ENCODE measurements at places on chromosomes 2 and 18.

DNA sequence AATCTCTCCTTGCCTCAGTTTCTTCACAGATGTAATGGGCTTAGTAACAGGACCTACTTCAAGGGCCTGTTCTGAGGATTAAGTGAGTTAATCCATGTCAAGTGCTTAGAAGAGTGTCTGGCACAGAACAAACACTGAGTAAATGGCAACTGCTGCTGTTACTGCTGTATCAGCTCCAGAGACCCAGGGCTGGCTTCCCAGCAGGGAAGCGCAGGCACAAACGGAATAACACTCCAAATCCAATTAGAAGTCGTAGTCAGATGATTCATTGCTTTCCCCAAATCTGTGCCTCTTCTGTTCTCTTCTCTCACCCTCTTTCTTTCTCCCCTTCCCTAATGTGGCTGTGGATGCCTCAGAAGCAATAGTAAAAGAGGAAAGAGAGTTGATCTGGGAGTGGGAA lies 101.1 kb upstream of the FZD7 start:
- DNase-seq, result no peak

DNA sequence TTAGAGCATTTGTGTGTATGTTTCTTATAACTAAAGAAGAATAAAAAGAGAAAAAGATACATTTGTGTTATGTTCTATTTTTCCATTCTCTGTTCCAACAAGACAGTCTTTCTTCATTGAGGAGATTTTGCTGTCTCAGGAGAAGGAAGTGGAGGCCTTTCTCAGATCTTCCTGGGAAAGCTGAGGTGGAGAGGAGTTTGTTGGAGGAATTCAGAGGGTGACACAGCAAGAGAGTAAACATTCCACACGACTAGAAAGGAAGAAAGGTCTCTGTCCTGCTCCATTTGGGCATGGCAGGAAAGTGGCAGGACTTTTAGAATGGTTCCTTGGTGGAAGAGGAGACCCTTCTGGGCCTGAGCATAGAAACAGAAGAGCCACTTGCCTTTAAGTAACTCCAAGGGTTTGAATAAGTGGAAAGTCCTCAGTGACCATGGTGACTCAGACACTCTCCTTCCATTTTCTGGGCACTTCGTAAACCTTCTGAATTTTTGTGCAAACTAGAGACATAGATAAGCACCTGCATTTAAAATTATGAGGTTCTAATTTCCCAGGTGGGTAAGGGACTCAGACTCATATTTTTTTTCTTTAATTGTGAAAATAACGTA lies 52.3 kb upstream of the COL5A2 start:
- DNase-seq, result no peak

- DNase-seq, result no peak
Observed at GRCh38 chr2:219440388-219441256, 6.0 kb downstream of the SPEG start.

GRCh38 chr18:26546170-26546874 lies 2.0 kb downstream of the KCTD1 start:
- DNase-seq, result no peak

- DNase-seq, result no peak
Observed at GRCh38 chr18:10076502-10077030, 162.8 kb downstream of the VAPA start.

- DNase-seq, result no peak
Observed at GRCh38 chr2:142472382-142472781, 341.6 kb upstream of the LRP1B start.

- no peak for DNase-seq
Observed at GRCh38 chr18:58538604-58539386, 90.1 kb downstream of the ALPK2 start.

DNA sequence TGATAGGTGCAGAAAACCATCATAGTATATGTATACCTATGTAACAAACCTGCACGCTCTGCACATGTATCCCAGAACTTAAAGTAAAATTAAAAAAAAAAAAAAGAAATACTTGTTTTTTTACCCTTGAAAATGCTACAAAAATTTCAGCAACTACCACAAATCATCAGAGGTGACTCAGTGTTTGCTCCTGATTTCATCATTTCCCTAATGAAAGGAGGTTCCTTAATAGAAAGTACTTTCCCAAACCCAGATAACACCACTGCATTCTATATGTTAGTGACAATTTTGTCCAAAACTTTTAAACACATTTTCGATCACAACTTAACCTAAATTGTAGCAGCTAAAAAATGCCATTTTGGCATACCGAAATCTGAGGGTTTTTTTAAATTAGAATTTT lies 163.3 kb downstream of the SLC39A10 start:
- DNase-seq, result no peak

DNA sequence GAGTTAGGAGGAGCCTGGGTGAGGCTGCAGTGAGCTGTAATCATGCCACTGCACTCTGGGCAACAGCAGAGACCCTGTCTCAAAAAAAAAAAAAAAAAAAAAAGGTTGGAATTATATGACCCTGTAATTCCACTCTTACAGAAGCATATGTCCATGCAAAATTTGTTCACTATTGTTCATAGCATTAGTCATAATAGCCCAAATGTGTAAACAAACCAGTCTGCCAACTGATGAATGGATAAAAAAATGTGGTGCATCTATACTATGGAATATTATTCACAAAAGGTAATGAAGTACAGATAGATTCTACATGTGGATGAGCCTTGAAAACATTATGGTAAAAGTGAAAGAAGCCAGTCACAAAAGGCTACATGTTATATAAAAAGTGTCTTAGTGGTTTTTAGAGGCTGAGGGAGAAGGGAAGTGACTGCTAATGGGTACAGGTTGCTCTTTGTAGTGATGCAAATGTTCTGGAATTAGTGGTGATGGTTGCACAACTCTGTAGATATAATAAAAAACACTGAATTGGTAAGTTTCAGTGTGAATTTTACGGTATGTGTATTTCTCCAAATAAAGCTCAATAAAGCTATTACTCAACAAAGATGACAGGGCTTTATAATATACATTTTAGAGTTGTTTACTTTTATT lies 9.4 kb downstream of the COA5 start:
- DNase-seq, result no peak

- no peak for DNase-seq
Observed at GRCh38 chr2:235050980-235051351, 99.1 kb downstream of the SH3BP4 start.

GRCh38 chr18:4125627-4126230 lies 329.4 kb downstream of the DLGAP1 start:
- DNase-seq, result no peak

DNA sequence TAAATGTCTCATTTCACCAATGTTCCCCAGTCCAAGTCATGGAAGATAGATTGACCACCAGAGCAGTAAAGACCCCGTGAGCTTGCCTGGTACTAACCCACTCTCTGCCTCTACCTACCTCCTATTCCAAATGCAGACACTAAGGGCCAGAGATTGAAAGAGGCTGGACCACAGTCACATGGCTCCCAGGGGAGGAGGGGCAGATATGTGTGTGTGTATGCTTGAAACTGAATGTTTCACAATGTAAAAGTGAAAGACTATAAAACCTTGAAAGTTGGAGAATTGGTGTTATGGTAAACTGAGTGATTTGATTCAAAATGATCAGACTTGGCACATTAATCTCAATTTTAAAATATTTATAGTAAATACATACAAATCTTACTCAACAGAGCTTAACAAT lies 21.7 kb upstream of the KLHL29 start:
- no peak for DNase-seq

DNA sequence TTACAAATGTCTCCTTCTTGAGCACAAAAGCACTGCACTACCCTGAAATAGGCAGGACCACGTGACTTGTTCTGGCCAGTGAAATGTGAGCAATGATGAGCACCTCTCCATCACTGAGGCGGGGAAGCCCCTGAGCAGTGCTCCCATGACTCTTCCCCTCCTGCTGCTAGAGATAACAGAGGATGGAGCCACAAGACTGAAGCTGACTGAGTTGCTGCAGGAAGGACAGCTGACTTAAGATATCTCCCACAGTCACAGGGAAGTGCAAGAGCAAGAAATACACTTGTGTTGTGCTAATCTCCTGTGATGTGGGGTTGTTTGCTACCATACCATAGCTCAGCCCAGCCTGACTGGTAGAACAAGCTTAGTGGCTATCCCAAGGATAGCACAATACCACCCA lies 38.7 kb downstream of the STK39 start:
- no peak for DNase-seq

- DNase-seq, result no peak
Observed at GRCh38 chr2:73004889-73005596, 66.5 kb downstream of the SFXN5 start.

DNA sequence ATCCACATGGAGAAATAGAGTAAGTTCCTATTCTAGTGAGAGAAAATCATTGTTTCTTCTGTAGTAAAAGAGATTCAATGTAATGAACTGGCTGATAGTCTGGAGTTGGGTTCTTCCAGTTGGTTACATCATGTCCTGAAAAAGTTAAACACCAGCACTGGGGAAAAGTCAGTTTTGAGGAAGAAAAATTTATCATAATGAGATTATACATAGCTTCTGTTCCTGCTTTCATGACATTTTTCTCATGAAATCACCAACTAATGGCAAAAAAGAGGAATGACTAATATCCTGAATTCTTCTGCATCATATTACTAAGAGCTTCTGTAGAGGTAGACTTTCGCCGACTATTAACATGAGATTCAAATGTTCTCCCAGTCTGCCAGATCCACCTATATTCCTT lies 69.2 kb upstream of the SLC9A2 start:
- DNase-seq, result no peak

Measured in effector CD4-positive, alpha-beta T cell (primary cell).